ENCODE measurements at places on chromosomes 7 and 10.

DNA sequence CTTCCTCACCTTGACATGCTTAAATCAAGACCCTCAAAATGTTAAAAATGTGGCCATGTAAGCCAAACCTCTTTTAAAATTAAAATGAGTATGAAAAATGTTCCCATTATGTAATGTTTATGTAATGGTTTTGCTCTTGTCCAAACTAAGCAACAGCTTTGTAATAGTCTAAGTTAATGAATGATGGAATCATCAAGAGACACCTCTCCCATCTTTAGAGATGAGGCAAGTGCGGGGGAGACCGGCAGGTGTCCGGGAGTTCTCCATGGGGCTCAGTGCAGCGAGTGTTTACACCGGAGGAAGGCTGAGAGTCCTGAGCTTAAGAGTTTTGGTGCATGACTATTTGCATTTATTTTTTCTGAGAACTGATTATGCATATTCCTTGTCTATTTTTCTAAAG lies 384.9 kb upstream of the RNF32 start:
- DNase-seq, result no peak

DNA sequence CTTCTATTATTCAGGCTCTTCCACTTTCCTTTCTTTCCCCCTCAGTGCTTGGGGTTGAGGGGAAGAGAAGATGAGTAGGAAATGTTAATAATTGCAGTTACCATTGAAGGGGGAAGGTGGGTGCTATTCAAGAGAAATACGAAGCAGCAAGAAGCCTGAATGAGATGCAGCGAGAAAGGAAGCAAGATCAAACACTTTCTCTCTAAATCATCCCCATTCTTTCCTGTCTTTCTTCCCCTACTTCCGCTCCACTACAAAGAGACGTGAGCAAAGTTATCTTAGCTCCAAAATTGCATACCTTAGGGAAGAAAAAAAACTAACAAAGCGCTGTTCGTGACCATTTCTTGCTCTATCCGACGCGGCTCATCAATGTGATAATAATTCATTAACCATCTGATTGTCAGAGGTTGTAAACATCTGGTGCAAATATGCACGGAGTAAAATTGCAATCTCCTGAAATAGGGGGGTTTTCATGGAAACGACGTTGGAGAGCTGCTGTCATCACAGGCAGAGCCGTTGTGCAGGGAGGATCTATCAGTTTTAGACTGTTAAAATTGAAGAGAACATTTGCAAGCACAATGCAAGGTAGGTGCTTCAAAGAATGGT lies 15.2 kb upstream of the PARD3 start:
- DNase-seq, result no peak

DNA sequence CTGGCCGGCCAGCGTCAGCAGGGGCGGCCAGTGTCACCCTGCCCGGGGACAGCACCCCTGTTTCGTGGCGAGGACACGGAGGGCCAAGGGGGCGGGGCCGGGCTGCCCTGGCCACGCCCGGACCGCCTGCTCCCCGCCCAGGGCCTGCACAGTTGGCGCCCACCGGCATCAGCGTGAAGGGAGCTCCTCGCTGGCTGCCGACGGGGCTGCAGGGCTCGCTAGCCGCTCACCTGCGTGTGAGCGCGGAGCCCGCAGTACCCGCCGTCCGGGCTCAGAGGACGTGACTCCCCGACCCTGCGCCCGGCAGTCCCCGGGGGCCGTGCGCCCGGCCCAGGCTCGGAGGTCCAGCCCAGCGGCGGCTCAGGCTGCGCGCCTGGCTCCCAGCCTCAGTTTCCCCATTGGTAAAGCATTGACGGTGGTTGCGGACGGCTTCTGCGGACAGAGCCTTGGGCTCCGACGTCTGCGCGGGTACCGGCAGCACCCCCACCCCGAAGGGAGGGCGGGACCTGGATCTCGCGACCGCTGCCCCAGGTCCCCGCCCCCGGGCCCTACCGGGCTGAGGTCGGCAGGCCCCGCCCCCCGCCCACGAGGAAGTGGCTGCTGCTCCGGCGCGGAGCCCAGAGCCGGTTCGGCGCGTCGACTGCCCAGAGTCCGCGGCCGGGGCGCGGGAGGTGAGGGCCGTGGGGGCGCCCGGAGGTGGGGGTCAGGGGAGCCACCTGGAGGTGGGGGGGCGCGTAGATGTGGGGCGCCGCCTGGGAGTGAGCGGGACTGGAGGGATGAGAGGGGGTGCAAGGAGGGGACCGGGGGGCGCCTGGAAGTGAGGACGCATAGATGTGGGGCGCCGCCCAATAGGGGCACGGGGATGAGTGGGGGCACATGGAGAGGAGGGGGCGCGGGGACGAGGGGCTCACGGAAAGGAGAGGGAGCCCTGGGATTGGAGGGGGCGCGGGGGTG lies at the start of gene ARPC1B:
Gene ARPC1B, plus strand, starts transcription at position 620 of the 954 bp plus-strand sequence. CDS start 10,985 bp downstream, outside the sequence.
- peak; percentile 13 for DNase-seq

- DNase-seq, result no peak
These were observed 18.4 kb upstream of the MAP3K8 start for GRCh38 chr10:30415593-30415992.

- DNase-seq, result no peak
These were observed 56.5 kb upstream of the WIPF3 start for GRCh38 chr7:29749701-29750321.

- no peak for DNase-seq
These were observed 180.8 kb upstream of the POM121L12 start for GRCh38 chr7:52854681-52855080.

GRCh38 chr7:142303650-142304049 lies 45.8 kb upstream of the PRSS58 start:
- no peak for DNase-seq

DNA sequence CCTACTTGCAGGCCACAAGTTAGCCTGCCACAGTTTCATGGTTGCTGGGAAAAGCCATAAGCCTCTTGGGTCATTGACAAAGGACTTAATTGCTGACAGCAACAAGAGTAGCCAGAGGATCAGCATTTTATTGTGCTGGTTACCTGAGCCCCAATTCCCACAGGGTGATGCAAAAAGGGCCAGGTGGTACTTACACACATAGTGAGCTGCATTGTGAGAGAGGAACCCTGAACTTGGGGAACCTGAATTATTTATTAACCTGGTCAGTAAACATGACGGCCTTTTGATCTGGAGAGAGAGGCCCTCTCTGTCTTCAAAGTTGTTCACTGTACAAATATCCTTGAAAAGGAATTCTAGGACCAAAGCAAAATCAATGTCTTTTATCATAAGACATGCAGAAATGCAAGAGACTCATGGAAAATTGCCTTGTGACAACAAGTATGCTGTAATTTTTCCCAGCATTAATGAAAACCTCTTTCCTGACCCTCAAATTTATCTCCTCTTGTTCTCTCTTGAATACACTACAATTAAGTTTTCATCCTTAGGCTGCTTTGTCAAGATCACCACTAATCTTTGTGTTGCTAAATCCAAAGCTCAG lies 102.9 kb upstream of the PHYHIPL start:
- DNase-seq, result no peak

Measured in NCI-H748 treated with DMSO at 0.1 percent for 48 hours (cell line).